ENCODE measurements at places on chromosomes 6 and 20.

DNA sequence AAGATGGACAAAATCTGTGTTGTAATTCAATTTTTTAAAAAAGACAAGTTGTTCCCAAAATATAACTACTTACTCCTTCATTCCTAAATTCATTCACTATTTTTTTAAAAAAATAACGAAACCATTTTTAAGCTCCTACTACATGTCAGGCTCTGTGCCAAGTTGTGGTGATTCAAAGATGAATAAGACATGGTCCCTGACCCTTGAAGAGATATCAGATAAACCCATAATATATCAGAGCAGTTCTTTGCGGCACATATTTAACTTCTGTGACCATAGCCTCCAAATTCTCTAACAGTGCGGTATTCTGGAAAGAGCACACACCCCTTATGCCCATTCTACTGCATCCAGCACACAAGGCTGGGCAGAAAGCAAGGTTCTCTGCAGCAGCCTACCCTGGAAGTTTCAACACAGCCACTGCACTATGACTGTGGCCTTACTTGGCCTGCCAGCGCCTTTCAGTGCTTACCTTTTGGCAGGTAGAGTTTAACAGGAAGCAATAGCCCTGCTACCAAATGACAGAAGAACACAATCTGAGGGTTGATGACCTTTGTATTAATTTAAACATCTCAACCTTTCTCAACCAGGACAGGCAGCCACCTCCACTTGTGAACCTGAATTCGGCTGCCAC lies 406.5 kb downstream of the BTBD9 start:
- H3K4me1 ChIP-seq = no peaks in the 10 kb centered on the region
- no peak overlapping the region for H3K4me3 ChIP-seq
- DNase-seq = no peak

GRCh38 chr6:13711324-13711732 lies 307 bp downstream of the RANBP9 start:
- peaks cover 25% of the 10 kb centered on the region for H3K4me1 ChIP-seq
- H3K4me3 ChIP-seq = peak overlapping the region; percentile 92
- H3K27ac ChIP-seq = peak overlapping the region; percentile 97
- DNase-seq = no peak

- no peak overlapping the region for H3K4me3 ChIP-seq
- H3K36me3 ChIP-seq = peaks cover 78% of the 10 kb centered on the region
- DNase-seq = no peak
- no peaks in the 10 kb centered on the region for H3K27me3 ChIP-seq
Observed at GRCh38 chr20:35347011-35347410, 54.8 kb upstream of the FAM83C start.

DNA sequence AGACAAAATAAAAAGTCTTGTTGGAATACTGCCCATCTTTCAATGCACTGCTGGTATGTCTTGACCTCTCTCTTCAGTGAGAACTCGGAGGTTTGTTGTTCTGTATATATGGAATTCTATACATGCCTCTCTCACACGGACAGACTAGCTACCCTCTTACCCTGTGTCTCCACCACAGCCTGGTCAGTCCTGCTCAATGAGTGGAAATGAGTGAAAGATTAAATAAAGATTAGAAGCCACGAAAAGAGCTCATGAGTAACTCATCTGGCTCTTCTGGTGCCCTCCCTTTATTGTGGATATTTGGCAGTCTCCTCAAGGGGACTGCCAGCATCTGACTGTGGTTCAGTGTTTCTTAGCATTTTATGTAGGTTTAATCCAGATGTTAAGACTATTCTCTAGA lies 262.8 kb upstream of the MAP3K7 start:
- H3K27me3 ChIP-seq = no peaks in the 10 kb centered on the region
- H3K4me3 ChIP-seq = no peak overlapping the region
- no peaks in the 10 kb centered on the region for H3K36me3 ChIP-seq
- H3K4me1 ChIP-seq = no peaks in the 10 kb centered on the region
- no peak overlapping the region for H3K27ac ChIP-seq

Measured in psoas muscle (tissue), 8 donors.